ENCODE measurements at places on chromosomes 12 and 14.

GRCh38 chr14:36513451-36514277 is 6.4 kb downstream of the NKX2-1 start:
- no peak for DNase-seq

DNA sequence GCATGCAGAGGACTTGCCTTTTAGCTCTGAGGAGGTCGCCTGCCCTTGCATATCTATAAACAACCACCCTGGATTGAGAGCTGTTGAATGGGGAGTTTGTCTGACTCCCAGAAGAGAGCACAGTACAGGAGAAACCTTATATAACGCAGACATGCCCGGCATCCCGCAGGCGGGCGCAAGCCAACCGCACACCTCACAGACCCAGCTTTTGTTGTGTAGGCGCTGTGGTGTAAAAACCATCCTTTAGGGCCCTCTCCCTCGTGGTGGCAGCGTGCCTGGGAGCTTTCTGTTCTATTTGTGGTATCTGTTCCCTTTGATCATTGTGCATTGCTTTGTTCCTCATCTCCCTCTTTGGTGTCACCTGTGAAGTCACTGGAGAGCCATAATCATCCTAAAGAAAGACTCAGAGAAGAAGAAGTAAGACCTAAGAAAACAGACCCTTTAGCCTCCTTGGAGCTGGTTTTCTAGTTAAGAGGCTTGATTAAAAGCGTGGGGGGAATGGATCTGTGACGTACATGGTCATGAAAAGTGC is 77.7 kb downstream of the ETV6 start:
- no peak for DNase-seq

DNA sequence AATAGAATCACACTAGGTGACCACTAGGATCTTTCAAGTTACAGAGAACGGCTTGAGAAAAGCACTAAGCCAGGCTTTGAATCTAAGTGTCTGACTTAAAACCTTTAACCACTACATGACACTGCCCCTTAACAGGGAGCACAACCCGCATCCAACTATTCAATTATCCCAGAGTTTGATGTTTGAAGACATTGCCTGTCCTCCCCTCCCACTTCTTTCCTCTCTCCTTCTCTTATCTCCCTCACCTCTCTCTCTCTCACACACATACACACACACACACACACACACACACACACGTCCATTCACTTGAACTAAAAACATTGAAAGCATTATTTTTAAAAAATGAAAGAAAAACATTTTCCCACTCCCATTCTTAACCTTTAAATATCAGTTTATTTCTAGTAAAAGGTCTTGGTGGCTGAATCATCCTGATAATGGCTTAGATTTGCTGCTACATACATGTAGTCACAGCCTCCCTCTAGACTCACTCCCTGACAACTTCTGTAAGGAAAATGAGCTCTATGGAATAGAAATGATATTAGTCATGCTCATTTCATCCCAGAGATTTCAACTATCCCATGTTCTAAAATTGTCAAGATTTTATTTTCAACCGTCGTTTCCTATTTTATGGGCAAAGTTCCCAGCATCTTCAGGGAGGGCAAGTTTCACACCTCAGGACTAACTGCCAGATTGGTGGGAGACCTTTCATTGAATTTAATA is 53.5 kb upstream of the RAP1B start:
- no peak for DNase-seq

GRCh38 chr12:3127832-3128231 is 50.7 kb downstream of the TSPAN9 start:
- no peak for DNase-seq

DNA sequence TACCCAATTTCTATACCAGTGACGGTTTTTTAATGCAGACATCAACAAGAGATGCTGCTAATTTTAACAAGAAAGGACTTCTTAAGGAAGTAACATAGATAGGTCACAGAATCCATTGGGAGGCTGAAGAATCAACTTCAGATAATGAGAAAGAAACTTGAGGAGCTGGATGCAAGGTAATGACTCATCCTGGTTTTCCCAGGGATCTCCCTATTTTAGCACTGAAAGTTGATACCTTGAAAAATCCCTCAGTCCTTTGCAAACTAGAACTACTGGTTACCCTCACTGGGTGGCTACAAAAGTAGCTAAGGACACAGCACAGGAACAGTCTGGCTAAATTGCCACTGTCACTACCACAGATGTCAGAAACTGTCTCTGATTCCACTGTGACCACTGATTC is 561.9 kb downstream of the FLRT2 start:
- no peak for DNase-seq

DNA sequence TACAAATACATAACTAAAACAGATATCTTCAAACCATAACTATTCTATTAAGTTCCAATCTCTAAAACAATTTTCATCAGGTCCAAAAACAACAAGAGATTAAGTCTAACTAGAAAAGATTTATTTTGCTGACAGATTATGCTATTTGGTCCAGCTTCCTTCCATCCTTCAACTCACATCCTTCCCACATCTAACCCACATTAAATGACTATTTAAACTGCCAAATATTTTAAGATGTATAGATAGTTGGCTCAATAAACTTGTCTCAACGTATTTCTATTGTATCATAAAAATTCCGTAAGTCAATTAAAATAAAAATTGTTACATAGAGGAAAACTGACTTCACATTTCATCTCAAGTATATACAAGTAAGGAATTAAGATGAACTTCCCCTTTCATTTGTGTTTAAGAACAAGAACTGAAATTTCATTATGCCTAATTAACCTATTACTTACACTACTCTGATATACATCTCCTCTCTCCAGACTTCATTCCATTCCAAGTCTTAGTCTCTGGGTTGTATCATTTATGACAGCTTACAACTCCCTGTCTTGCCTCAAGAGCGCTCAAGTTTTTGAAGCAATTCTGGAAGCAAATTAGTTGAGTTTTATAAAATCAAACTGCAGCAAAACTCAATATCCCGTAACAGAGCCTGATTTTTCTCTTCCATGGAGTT is 25.4 kb downstream of the PAWR start:
- no peak for DNase-seq

- no peak for DNase-seq
These were observed 90.9 kb downstream of the BMP4 start for GRCh38 chr14:53865711-53866110.

DNA sequence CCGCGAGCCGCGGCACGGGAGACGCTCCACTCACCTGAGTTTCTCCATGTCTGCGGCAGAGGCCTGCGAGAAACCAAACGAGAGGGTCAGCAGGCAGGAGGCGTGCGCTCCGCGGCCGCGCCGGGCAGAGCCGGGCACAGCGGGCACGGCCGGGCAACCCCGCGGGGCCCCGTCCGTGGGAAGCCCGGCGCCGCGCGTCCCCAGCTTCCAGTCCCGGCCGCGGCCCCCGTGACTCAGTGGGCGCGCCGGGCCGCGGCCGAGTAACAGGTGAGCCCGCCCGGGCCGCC is 19.4 kb downstream of the BEGAIN start:
- no peak for DNase-seq

DNA sequence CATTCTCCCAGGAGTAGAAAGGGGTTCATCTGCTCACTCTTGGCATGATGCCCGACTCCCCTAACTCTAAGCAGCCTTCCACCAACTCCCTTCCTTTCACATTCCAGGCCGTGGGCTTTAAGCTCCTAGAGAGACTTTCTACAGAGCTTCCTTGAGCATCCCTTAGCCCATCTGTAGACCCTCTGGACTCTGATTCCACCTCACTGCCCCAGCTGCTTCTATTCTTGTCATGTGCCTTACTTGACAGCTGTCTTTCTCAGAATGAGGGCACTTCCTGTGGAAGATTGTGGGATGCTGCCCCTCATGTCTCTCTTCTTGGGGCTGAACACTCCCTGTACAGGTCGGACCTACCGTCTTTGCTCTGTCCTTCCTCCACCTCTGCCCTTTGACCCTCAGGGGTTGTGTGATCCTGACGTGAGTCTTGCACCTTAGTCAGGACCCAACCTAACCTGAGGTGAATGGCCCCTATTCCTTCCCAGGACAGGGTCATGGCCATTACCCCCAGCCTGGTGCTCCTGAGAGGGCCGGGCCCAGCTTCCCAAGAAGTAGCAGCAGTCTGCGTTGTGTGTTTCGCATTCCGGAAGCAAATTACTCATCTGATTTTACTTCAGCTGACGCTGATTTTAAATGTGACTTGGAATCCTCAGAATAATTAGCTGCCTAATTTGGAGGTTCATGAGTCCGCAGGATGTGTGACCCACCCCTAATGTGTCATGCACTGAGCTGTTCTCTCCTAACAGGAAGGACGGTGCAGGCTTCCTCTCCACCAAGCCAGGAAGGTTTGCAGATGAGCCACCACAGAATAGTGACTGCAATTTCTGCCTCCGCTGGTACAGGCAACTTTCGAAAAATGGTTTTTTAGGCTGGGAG is 2.7 kb upstream of the GALNT6 start:
- DNase-seq: peak; percentile 77

GRCh38 chr12:129083121-129083840 is 230.0 kb downstream of the GLT1D1 start:
- no peak for DNase-seq

DNA sequence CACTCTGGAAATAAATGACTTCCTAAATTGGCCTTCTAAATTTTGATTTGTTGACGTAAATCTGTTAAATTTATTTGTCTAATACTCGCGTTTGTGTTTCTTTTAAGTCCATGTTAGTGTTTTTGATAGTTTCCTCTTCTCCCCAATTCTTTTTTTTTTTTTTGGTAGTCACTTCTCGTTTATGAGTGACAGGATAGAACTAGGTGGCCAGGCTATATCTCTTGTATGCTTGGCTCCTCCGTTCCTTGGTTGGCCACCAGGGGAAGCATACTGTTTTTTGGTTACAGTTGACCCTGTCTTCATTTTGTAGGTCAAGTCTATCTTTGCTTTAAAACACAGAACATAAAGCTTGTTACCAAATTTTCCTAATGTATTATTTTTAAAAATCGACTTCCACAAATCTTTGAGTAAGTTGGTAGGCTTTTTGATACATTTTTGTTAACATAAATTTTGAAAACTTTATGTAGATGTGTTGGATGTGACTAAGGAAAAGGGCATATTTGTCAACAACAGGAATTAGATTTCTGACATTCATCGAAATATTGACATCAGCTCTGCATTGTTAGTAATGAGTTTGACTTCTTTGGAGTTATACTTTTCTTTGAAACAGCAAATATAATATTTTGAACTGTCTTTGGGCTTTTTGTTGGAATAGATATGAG is 2.2 kb downstream of the RCOR1 start:
- DNase-seq: peak; percentile 89

DNA sequence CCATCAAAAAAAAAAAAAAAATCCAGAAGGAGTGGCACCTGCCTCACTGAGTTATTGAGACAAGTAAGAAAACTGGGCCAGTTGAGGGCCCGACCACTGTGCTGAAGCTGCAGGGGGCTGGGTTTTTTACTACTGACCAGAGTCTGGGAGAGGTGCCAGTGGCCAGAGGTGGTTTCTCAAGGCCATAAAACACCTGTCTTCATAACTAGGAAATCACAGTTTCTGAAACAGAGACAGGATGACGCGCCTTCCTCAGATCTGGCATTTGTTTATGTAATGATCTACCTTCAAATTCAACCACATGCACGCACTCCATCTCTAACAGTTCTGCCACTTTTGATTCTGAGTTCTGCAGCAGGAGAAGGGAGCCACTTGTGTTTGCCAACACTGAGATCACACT is 12.7 kb downstream of the TSPAN11 start:
- no peak for DNase-seq

DNA sequence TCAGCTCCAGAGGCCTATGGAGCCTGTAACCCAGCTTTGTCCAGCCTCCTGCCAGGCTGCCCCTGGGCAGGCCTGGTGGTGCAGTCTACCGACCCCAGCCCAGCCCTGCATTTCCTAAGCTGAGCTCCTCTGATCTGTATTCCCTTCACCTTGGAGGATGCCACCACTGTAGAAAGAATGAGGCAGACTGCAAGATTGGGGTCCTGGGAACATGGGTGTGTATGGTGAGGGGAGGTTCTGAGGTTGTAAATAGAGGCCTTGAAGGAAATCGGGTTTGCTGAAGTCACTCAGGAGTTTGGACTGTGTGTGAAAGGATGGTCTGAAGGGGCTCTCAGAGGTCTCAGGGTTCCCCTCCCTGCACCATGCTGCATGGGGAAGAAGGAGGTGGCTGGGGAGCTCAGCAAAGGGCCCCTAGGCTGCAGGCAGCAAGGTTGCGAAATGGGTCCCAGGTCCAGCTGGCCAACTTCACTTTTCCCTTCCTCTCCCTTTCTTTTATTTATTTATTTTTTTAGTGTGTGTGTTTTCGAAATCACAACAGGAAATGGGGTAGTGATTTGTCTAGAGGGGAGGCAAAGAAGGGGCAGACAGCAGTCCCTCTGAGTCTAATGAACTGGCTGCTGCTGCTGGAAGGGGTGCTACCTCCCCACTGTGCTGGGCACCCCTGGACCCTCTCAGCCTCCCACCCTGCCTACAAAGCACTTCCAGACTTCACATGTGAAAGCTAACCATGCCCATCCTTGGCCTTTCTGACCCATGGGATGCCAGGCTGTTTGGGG is 1.2 kb upstream of the LRP1-AS start:
- DNase-seq: no peak

GRCh38 chr14:32675433-32675832 is 263.2 kb upstream of the NPAS3 start:
- no peak for DNase-seq

DNA sequence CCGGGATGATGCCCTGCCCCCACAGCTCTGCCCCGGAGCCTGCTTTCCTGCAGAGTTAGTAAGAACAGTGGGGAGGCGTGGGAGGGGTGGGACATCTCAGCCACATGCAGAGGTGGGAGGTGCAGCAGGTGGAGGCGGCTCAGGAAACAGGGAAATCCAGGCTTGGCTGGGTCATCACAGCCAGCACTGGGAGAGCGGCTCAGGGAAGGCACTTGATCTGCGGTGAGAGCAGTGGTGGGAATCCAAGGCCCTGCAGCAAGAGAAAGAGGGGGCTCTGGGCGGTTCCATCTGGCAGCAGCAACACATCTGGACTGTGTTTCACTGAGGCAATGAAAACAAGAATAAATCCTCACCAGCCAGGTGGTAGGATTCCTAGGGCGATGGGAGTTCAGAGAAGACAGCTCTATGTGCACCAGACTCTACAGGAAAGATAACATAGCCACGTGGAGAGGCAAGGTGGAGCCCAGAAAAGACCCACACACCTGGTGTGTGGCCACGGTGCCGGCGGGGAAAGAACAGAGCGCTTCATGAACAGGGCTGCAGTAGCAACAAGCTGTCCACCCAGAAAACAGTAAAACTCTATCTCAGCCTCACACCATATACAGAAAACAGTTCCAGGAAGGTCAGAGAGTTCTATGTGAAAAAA is 57.6 kb downstream of the CCDC85C start:
- no peak for DNase-seq

DNA sequence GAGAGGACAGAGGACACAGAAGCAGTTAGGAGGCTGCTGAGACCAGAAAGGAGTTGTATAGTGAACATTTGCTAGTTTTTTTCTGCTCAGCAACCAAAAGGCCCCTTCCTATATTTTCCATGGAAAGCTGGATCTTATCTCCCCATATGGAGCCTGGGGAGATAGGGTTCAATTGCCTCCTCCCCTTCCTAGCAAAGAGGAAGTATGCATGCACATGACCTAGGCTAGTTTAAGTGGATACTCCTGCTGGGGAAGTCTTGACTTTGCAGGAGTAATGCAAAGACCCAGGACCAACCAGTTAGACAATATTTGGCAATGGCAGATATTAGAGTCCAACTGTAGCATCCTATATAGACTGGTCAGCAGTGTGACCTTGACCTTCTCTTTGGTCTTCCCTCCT is 15.1 kb downstream of the CHD8 start:
- DNase-seq: peak; percentile 75

- no peak for DNase-seq
These were observed 288.6 kb downstream of the PDZRN4 start for GRCh38 chr12:41476499-41477439.

GRCh38 chr14:36663404-36664321 is 2.0 kb downstream of the PAX9 start:
- DNase-seq: no peak
